ENCODE measurements at places on chromosomes 4 and X.
A peak's percentile ranks its signal among the peaks of the same experiment; 100 is the strongest.

GRCh38 chr4:69116645-69117321 is 20.5 kb downstream of the UGT2B7 start:
- no peak for DNase-seq

GRCh38 chr4:107834241-107834794 is 9.6 kb downstream of the SGMS2 start:
- no peak for DNase-seq

- DNase-seq = no peak
These were observed 120.4 kb downstream of the NSUN7 start for GRCh38 chr4:40870150-40870549.

DNA sequence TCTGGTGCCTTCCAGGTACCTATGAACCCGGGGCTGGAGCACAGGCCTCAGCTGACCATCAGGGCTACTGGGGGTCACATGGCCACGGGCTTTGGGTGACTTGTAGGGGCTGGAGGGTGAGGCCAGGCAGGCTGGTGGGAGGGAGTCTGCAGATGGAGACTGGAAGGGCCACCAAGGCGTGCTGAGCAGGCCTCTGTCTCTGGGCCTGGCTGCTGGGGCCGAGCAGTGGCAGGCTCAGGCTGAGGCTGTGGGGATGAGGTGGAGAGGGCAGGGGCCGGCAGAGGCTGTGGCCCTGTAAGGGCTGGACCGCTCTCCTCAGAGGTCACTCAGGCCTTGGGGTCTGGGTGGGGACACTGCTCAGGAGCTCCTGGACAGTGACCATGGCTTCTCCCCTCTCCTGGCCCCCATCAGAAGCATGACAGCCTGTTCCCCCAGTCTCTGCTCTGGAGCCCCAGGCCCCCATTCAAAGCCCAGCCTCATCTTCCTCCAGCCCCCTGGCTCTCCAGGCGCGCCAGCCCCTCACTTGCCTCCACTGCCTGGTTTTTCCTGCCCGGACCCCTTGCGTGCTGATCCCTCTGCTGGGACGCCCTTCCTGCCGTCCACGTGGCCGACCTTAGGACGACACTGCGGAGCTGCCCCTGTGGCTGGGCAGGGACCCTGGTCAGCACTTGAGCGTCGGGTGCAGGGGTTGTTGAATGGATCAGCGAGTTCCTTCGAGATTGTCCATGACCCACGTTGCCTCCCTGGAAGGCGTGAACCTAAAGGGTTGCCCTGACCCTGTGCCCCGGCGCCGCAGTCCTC is 11.1 kb upstream of the NAT8L start:
- DNase-seq = no peak

DNA sequence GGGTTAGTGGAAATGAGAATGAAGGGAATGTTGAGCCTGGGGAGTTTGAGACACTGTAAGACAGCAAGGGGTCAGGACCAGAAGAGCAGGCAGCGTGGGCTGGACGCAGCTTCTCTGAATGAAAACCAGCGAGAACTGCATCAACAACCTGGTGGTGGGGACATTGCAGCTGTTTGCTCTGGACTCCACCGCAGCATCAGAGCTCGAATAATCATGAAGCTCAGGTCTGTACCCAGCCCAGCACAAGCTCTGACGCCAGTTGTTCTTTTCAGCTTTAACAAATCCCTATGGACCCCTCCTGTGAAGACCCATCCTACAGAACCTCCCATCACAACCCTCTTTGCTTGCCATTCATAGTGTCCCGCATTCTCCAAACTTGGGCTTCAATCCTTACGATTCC is 106.8 kb upstream of the PNPLA4 start:
- DNase-seq = no peak

- no peak for DNase-seq
These were observed 307.9 kb downstream of the C4orf33 start for GRCh38 chr4:129403848-129404247.

DNA sequence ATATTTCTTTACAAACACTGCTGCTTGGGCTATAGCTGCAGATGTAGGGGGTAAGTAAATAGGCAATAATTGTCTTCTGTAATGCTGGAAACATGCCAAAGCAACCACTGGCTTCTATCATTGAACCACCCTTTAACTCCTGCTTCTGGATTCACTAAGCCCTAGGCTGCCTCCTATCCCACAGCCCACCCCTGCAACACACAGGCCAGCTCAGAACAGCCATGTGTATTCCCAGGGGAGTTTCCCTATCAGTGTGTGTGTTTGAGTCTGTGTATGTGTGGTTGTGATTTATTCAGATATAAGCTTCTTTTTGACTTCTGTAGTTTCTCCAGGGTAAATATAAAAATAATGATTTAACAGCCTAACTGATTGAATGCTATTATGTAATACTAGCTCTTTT is 291.3 kb downstream of the PCDH10 start:
- no peak for DNase-seq

DNA sequence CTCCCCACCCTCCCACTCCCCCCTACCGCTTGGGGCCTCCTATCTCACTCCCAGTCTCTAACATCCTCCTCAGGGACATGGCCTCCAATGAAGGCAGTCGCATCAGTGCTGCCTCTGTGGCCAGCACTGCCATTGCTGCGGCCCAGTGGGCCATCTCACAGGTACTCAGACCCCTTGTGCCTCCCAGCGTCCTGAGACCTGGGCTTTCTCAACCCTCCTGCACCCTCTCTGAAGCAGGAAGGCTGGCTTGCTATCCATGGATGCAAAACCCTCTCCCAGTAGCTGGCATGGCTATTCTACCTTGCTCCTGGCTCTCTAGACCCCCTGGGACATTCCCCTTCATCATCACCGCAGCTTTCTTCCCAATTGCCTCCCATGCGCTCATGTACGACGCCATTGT is 13.3 kb upstream of the UBA1 start:
- no peak for DNase-seq

- DNase-seq = peak; percentile 42
These were observed 23.0 kb downstream of the GALNT7 start for GRCh38 chr4:173191623-173192041.

DNA sequence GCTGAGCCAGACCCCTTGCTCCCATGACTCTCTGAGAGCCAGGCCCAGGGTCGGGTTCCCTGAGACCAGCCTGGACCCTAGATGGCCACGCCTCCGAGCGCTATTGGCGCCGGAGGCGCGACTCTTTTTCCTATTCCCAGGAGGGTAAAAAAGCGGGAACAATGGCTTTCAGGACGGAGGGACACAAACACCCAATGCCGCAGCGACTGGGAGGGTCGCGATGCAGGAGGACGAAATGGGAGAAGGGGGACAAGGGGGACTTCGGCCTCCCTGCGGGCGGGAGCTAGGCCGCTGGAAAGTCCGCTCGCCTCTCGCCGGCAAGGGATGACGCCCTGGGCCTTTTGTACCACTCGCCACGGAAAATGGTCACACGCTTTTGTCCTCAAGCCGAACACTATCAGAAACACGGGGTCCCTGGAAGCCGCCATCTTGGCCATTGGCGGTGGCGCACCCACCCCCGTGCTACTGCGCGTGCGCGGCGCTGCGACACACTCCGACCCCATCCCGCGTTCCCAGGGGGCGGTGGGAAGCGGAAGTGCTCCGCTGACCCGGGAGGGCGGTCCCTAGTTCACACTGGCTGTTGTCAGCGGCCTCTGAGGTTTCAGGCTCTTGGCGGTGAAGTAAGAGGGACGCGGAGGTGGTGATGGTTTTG is 98.4 kb downstream of the ZNF674 start:
- peak; percentile 48 for DNase-seq

GRCh38 chrX:108361316-108361715 is 76.9 kb downstream of the COL4A6 start:
- DNase-seq = peak; percentile 31

DNA sequence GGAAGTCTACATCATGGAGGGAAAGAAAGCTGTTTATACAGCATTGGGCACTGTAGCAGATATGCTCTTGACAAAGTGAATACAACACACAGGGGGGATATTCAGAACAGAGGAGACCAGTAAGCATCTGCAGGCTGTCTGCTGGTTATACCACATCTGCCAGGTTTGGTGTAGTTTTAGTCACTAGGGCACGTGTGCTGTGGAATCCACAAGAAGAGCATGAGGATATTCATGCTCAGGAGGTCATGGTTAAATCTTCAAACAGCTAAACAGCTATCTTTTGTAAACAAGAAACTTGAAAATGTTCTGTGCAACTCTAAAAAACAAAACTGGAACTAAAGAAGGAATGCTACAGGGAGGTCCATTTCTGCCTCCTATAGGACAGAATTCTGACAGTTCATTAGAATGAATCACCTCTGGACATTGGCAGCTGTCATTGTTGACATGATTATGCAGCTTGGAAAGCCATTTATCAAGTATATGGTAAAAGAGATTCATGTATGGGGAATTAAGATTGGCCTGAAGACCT is 175.8 kb downstream of the RCHY1 start:
- DNase-seq = peak; percentile 3

GRCh38 chr4:182015014-182015413 is 228.2 kb upstream of the TENM3 start:
- no peak for DNase-seq

DNA sequence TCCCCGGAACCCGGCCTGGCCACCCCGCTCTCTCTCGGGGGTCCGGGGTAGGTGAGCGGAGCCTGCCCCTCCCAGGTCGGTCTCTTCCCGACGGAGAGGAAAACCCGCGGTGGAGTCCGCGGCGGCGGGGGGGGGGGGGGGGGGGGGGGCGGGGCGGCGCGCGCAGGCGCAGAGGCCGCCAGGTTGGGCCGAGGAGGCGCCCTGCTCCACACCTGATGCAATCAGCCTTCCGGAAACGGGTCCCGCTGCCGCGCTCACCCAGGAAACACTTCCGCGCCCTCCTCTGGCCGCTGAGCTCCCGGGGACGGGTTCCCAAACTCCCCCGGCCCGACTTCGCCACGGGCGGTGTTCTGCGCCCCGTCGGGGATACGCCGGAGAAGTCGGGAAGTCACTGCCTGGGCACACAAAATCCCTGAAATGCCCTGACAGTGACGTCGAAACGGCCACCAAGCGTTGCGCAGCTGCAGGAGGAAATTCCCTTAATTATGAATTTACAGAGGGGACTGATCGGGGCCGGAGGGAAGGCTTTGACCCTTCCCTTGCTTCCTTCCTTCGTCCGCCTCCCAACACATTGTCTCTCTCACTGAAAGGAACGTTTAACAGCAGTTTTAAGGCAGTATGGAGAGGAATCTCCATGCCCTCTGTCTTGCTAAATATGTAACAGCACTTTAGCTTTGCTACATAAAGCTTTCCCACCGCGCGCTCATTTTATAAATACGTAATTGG is 2.1 kb upstream of the APBB2 start:
- peak; percentile 64 for DNase-seq

Measured in iris pigment epithelial cell (primary cell).